ENCODE measurements at places on chromosomes 5 and 9.

- no peak for DNase-seq
Measured at GRCh38 chr5:144832416-144832815, 661.7 kb downstream of the KCTD16 start.

DNA sequence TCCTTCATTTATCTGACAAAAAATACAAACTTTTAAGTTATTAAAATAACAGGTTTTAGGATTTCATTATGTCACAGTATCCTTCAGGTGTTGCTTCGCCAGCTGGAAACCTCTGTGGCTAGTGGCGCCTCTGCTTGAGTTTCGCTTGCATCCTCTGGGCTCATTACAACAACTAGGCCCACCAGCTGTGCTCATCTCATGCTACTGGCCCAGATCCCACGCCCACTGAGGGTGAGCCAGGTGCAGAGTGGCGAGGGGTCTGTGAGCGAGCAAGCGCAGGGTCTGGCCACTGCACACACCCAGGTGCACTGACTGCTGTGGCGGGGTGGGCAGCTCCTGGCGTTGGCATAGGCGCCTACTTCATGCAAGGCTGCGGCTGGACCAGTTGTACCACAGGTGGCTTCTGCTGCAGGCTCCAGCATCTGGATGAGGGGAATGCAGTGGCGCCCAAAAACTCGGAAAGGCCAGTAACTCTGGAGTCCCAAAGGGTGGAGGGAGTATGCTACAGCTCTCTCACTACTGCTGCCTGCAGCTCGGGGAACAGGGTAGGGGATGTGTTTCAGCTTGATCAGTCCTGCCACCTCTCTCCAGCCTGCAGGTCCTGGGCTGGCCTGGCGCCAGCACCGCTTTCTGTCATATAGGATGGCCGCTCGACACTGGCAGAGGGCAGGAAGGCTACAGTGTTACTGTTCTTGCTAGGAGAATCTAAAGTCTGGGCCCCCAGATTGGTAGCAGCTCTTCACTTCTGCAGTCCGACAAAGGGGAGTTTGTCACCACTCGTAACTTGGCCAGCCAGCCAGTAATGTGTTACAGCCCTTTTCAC lies 452.1 kb downstream of the TUSC1 start:
- DNase-seq: no peak

- DNase-seq: no peak
Measured at GRCh38 chr5:163445345-163445744, 8.0 kb downstream of the CCNG1 start.

- no peak for DNase-seq
Measured at GRCh38 chr9:131616983-131617604, 71.8 kb downstream of the PRRT1B start.

GRCh38 chr9:2024888-2025782 lies 10.0 kb downstream of the SMARCA2 start:
- DNase-seq: no peak

- DNase-seq: no peak
Measured at GRCh38 chr9:12718482-12719026, 25.4 kb downstream of the TYRP1 start.

GRCh38 chr5:91599863-91600262 lies 216.7 kb upstream of the ARRDC3 start:
- DNase-seq: no peak

GRCh38 chr9:131776473-131776872 lies 36.6 kb upstream of the RAPGEF1 start:
- no peak for DNase-seq

GRCh38 chr9:137158625-137159024 lies 11.2 kb downstream of the LRRC26 start:
- DNase-seq: no peak

DNA sequence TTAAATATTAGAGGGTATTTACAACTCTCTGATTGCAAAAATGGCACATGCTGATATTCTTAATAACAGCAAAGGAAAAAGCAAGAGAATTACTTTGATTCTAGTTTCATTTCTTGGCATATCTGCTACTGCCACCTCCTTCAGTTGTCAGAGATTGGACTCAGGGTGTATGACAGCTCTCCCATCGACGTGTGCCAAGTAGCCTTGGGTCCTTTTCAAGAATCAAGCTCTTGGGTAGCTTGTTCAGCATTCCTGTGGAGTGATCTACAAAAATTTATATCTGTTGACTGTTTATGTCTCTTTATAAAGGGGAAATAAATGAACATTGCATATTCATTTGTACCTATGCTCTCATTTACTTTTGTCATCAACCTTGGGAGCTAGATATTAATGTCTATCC lies 315.6 kb downstream of the PRR16 start:
- DNase-seq: no peak

GRCh38 chr5:133827011-133827410 lies 141.4 kb downstream of the C5orf15 start:
- no peak for DNase-seq

DNA sequence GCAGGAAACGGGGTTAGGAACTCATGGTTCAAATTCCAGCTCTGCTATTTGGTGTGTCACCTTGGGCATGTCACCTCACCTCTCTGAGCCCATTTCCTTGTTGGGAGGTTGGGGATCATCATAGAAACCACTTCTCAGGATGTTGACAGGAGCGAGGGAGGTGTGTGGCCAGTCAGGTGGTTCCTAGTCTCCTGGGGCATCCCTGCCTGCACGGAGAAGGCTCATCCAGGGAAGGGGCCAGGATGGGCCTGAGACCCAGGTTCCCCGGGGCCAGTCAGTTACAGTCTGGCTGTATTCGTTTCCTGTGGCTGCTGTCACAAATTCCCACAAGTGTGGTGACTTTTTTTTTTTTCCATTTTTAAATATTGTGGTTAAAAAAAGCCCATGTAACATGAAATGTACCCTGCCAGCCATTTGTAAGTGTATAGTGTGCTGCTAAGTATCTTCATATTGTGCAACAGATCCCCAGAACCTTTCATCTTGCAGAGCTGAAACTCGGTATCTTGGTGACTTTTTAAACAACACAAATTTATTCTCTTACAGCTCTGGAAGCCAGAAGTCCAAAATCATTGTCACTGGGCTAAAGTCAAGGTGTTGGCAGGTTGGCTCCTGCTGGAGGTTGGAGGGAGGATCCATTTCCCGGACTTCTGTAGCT lies 78.7 kb upstream of the UNC5A start:
- DNase-seq: no peak

DNA sequence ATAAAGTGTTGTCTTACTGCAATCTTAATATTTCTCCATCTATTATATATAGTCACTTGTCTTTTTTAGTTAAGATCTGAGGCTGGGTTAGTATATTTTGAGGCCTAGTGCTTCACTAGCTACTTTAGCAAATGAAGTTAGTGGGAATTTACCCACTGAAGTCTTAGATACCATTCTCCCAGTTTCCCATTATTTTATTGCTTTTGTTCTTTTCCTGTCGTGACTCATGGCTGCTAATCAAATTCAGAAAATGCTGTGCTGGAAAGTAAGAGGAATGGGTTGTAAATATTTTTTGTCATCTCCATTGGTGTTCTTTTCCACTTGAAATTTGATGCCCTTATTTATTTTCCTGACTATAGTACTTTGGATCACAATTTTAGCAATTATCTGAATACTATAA lies 14.2 kb downstream of the TCERG1 start:
- no peak for DNase-seq

GRCh38 chr5:150783422-150783928 lies 4.9 kb downstream of the SMIM3 start:
- DNase-seq: peak; percentile 57

GRCh38 chr9:70257502-70257901 lies 1.3 kb upstream of the SMC5 start:
- DNase-seq: no peak

DNA sequence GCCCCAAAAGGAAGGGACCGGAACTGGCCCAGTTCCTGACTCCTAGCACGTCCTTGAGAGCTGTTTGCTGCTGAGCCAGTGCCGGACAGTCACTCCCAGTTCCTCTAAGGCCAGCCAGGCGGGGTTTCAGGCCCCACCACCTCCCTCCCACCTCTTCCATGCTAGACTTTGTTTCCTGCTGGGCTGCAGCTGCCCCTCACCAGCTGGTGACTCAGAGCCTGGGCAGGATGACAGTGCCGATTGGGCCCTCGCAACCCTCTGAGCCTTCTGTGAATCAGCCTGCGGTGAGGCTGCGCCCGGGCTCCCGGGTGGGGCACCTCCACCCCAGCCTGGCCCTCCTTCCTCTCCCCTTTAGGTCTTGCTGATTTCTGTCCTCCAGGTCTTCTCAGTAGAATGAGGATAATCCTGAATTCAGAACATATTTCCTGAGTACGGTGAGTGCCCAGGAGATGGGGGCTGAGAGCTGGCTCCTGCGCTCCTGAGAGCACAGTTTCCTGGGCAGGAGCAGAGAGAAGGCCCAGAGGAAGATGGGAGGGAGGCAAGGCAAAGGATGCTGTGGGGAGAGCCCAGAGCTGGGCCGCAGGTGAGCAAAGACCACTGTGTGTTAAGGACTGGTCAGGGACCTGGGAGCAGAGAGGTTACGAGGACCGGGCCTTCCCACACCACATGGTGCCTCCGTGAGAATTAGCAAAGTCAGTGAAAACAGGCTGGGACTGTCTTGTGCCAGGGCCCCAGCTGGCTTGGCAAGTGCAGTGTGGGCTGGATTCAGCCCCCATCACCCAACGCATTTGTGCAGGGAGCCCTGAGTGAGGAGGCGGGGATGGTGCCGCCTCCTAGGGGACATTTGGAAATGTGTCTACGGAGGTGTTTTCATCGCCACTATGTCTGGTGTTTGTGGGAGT lies 32.9 kb upstream of the STXBP1 start:
- peak; percentile 64 for DNase-seq

- no peak for DNase-seq
Measured at GRCh38 chr9:95952471-95952870, 77.0 kb downstream of the ERCC6L2 start.

DNA sequence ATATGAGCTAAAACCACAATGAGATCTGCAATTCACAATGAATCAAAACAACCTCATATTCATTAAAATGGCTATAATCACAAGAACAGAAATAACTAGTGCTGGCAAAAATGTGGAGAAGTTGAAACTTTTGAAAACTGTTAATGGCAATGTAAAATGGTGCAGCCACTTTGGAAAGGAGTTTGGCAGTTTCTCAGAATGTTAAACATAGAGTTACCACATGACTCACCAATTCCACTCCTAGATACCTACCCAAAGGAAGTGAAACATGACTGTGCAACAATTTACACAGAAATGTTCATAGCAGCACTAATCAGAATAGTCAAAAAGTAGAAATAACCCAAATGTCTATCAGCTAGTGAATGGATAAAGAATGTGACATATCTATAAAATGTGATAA lies 862.2 kb downstream of the DTWD2 start:
- DNase-seq: no peak

DNA sequence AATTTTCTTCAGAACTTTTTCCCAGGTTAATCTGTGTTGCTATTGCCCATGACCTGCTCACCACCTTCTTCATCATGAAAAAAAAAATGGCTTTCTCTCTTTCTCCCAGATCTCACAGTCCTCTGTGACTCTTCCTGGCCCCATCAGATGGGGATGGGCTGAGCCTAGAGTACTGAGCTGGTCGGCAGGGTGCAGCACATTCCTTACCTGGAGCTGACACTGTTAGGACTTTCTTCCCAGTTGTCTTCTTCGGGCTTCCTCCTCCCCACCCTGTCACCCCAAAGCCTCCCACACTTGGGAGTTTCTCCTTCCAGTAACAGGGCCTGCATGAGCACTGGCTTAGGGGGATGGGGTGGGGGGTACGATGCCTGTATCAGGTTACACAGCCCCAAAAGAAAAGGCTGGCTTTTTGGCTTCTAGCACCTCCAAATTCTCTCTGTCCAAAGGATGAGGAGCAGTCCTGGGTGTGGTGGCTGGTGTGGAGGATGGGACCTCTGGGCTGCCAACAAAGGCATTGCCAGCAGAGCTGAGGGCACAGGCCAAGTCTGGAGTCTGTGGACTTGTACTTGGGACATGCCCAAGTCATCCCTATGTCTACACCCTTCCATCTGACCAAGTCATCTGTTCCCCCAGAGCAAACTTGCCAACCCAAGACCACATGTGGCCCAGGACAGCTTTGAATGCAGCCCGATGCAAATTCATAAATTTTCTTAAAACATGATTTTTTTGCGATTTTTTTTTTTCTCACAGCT lies 68.0 kb upstream of the HSPA9 start:
- no peak for DNase-seq
